GM18507 (cell line): ENCODE measurements at places on chromosomes 12 and 14.
A peak's percentile ranks its signal among the peaks of the same experiment; 100 is the strongest.

GRCh38 chr12:115096588-115097397 is 412.8 kb upstream of the TBX3 start:
- DNase-seq, result no peak

DNA sequence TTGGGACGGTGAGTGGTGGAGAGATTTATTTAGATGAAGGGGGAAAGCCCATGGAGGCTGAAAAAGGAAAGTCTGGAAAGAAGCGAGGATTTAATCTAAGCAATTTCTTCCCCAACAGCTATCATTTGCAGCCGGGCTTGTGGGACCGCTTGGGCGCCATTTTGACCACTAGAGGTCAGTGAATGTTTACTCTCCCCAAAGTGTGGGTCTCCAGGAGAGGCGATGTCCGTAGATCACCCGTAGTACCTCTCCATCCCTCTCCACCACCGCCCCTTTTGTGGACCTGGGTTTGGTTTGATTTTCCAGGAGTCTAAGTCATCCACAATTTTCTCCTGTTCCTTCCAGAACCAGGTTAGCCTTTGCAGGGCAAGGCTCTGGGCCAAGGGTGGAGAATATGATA is 91.2 kb upstream of the PARP11 start:
- DNase-seq, result no peak

DNA sequence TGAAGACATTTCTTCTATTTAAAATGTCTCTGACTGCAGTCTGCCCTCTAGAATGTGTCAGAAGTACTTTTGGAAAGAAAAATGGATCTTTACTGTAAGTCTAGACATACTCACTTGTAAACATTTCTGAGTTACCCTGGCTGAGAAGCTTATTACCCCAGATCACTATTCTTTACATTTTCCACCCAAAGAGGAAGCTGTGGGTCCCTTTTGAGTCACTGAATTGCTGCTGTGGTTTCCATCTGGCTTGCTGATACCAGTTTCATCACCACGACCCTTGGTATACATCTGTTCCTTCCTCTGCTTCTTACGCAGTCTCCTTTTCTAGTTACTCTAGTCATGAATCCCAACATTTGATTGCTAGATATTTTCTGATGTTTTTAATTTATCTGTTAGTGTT is 20.2 kb upstream of the CLEC4D start:
- peak; percentile 60 for DNase-seq

DNA sequence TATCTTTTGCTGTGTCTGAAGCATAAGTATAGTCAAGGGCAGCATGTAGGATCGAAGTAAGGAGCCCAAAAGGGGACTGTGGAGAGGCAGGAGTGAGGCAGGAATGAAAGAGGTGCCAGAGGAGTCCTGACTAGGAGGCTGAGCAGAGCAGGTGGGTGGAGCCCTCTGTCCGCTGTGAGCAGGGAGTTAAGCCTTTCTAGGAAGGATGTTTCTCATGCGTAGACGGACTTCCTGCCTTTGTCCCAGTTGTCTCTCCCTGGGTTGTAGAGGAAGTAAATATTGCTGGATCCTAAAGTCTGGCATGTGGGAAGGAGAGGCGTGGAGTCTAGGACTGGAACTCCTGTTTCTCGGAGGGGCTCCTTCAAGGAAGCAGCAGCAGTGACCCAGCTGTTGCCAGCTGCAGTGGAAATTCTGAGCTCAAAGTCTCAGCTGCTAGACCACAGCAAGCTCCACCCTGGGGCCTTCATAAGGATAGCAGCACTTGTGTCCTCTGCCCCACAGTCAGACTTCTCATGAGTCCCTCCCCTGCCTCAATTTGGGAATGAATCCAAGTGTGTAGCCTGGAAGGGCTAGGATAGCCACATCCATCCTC is 44.0 kb downstream of the RBMS2 start:
- no peak for DNase-seq

GRCh38 chr14:95452893-95453712 is 63.3 kb downstream of the SYNE3 start:
- DNase-seq, result no peak

- no peak for DNase-seq
These were observed 3.8 kb upstream of the YBX3 start for GRCh38 chr12:10726945-10727344.

- DNase-seq, result no peak
These were observed 3.1 kb downstream of the PRB4 start for GRCh38 chr12:11307143-11307542.

GRCh38 chr12:43293396-43293795 is 258.6 kb downstream of the ADAMTS20 start:
- no peak for DNase-seq

DNA sequence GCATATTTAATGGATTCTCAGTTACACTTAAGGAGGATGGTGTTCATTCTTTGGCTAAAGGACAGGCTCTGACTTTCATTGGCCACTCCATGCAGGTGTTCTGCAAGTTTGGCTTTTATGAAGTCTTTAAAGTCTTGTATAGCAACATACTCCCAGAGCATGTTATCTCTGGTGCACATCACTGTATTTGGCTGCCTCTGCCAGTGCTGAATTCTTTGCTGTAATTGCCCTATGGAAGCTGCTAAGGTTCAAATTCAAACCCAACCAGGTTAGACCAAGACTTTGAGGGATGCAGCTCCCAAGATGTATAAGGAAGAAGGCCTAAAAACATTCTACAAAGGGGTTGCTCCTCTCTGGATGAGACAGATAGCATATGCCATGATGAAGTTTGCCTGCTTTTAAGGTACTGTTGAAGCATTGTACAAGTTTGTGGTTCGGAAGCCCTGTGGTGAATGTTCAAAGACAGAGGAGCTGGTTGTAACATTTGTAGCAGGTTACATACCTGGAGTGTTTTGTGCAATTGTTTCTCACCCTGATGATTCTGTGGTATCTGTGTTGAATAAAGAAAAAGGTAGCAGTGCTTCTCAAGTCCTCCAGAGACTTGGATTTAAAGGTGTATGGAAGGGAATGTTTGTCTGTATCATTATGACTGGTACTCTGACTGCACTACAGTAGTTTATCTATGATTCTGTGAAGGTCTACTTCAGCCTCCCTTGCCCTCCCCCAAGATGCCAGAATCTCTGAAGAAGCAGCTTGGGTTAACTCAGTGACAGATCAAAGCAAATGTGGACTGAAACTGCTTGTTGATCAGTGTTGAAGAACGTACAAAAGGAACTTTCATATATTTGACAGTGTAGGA is 19.4 kb downstream of the TMEM116 start:
- no peak for DNase-seq

GRCh38 chr12:98644433-98644711 is 216 bp downstream of the IKBIP start:
- no peak for DNase-seq

DNA sequence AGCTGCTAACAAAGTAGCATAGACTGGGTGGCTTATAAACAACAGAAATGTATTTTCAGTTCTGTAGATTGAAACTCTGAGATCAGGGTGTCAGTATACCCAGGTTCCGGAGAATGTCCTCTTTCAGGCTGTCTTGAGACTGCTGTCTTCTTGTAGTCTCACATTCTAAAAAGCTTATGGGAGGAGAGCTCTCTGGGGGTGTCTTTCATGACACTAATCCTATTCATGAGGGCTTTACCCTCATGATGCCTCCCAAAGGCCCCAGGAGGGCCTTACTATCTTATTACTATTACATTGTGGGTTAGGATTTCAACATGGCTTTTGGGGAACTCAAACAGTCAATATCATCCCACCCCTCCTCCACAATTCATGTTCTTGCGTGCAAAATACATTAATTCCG is 94.3 kb downstream of the AEBP2 start:
- DNase-seq, result no peak

DNA sequence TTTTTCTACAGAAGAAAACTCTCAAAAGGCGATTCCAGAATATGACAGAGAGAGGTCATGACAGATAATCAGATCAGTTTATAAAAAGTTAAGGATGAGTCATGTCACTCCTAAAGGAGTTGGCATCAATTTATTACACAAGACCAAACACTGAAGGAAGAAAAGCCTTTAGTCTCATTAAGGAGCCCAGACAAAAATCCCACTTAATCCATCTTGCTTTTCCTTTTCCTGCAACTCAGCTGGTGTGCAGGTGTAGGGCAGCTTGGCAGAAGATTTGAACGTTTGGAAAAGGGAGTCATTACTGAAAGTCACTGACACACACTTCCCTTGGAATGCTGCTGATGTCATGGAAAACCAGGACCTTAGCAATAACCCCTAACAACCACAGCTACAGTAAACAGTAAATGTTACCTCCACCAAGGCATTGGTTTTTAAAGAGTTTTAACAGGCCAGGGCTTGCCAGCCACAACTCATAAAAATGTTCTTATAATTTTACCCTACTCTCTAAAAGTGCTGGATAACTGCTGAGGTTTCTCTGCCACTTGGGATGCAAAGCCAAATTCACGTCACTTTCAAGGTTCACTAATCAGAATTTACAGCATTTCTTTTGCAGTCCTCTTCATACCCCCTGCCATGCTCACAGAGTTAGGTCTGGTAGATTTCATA is 320.6 kb downstream of the RAD51B start:
- DNase-seq, result no peak

GRCh38 chr14:80901260-80901659 is 40.3 kb downstream of the CEP128 start:
- no peak for DNase-seq

DNA sequence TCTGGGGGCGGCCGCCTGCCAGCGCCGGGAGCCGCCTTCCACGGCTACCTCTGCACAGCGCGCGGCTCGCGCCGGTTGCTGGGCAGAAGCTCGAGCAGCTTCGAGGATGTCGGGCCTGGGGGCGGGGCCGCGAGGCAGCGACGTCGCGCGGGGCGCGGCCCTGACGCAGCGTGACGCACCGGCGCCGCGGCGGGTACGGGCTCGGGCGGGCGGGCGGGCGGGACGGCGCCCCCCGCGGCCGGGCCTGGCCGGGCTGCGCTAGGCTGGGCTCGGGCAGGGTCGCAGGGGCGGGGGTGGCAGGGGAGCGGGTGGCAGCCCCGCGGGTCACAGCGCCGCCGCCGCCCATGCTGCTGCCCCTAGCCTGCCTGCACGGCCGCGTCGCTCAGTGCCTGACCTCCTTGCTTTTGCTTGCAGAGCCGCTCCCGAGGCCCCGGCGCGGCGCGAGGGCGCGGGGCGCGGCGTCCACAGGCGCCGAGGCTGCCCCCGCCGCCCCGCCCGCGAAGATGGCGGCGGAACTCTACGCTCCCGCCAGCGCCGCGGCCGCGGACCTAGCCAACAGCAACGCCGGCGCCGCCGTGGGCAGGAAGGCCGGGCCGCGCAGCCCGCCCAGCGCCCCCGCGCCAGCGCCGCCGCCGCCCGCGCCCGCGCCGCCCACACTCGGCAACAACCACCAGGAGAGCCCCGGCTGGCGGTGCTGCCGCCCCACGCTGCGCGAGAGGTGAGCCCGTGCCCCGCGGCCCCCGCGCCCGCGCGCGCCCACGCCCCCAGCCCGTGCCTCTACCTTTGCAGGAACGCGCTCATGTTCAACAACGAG is at the start of gene BTBD6:
BTBD6 (plus strand) TSS at position 166 of the 814 bp plus-strand sequence; CDS start at position 345, 179 bp downstream.
- peak; percentile 95 for DNase-seq

DNA sequence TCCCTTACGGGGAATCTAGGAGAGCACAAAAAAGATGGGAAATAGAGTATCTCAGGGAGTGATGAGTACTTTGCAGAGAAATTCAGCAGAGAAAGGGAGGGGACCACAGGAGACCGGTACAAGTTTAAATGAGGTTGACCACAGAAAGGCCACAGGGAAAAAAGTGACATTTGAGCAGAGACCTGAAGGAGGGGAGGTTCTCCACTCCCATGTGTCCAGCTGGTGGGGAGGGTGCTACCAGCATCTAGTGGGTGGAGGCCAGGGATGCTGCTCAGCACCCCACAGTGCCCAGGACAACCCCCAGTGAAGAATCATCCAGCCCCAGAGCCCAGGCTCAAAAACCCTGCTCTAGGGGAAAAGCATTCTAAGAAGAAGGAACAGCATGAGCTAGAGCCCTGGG is 34.6 kb downstream of the TESC start:
- DNase-seq, result no peak

- DNase-seq, result no peak
These were observed 187.4 kb upstream of the PRMT8 start for GRCh38 chr12:3303410-3304136.

DNA sequence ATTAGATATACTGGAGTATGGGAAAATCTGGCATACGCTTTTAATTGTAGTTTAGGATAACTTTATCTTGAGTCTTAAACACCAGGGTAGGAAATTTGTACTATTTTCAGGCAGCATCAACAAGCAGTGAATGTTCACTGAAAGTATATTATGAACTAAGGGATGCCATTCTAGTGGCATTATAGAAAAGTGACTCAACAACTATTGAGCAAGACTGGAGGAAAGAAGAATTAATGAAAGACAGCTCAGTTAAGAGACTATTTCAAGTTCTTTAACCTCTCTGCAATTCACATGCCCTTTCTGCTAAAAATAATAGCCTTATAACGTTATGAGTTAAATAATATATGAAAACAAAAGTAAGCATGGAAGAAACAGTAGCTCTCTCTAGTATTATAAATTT is 343.1 kb downstream of the FSCB start:
- DNase-seq, result no peak

DNA sequence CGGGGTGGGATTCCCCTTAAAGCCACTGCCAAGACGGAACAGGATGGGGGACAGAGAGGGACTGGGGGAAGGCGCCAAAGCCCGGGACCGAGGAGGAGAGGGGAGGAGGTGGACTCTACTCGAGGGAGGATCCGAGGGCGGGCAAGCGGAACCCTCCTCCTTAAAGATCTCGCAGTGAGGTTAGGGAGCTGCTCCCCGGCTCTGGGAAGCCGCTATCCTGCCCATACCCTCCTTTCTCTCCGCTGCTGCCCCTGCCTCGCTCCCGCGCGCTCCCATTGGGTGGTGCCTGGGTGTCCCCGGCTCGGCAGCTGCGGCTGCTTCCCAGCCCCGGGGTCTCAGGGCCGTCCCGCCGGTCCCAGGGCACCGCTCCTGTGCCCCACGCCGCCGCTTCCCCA is 16.4 kb downstream of the KRT18 start:
- no peak for DNase-seq

- DNase-seq, result no peak
These were observed 66.4 kb upstream of the DCN start for GRCh38 chr12:91249054-91249453.

DNA sequence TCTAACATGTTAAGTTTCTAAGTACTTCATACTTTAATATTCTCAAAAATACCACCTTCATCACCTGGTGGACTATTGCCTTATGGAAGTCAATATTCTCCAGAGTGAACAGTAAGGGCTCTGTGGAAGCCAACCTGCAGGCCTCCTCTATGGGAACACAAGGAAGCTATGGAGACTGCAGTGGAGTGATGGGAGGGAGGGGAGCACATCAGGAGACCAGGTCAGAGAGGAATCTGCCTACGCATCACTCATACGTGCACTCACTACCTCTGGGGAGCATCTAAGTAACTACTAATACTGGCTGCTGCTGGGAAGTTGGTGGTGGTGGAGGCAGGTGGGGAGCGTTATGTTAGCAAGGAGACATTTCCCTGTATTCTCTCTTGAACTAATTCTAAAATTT is 19.9 kb downstream of the HECTD4 start:
- no peak for DNase-seq
